CD8-positive, alpha-beta memory T cell (primary cell): ENCODE measurements at places on chromosomes 3 and 15.

- no peak for DNase-seq
Measured at GRCh38 chr15:88127432-88127790, 129.1 kb downstream of the NTRK3 start.

DNA sequence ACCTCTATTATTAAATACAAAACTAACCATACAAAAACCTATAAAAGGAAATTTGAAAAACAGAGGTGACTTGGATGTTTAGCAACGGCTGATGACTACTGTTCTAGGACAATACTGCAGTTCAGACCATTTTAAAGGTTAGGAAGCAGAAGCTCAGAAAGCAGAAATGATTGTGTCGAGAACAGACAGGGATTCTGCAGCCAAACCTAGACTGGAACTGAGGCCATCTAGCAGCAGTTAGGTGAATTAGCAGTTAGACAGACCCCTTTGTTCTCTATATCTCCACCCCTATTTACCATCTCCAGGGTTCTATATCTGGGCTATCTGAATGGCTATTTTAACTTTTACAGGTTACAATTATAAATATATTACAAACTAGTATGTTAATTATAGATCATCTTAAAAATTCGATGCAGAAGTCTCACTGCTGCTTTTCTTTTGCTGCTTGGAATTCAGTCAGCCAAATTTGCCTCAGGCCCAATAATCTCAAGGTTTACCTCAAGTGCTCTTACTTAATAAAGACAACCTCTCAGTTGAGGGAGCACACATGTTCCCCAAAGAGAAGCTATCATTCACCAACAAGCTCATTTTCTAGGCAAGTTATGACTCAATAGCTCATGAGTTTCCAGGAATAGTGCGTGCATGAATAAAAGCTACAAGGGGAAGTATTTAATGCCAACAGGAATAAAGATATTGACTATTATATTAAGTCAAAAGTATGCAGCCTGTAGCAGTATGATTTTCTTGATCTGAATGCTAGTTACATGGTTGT lies 9.3 kb upstream of the IL1RAP start:
- DNase-seq: no peak

DNA sequence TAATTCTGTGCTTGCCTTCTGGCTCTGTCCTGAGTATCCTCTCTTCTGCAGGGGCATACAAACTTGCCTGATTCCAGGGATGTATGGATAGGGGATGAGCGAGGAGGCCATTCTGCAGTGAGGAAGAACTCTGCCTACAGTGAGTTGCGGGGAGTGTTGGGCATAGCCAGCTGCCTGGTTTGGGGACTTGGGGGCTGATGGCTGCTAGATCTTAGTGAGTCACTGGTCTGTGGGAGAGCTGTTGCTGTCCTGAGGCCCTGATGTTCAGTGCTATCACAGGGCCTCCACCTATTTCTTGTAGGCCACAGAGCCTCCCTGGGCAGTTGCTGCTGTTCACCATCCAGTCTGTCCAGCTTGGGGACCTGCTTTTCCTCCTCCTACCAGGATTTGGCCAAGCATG lies 20.3 kb downstream of the CDAN1 start:
- no peak for DNase-seq

DNA sequence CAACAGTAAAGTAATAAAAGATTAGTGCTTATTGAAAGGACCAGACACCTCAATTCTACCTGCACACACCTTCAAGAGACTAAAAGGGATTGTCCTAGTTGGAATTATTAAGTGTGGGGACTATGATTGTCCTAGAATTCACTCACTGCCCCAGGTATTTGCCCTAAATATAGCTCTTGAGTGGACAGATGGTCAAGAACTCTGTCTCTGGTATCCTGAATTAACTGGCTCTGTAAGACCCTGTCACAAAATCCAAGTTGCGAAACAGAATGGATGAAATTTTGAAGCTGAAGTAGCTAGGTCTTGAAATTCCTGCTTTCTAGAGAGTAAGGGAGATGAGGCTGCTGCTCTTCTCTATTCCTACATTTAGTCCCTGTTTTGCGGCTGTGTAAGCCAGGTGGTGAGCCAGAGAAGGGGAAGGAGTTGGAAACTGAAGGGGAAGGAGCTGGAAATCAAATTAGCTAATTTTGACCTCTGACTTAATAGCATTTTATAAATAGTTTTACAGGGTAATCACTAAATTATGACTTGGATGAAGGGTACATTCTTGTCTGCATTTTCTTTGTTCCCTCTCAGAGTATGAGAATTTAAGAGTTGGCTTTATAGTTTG lies 34.5 kb downstream of the KBTBD12 start:
- DNase-seq: no peak

DNA sequence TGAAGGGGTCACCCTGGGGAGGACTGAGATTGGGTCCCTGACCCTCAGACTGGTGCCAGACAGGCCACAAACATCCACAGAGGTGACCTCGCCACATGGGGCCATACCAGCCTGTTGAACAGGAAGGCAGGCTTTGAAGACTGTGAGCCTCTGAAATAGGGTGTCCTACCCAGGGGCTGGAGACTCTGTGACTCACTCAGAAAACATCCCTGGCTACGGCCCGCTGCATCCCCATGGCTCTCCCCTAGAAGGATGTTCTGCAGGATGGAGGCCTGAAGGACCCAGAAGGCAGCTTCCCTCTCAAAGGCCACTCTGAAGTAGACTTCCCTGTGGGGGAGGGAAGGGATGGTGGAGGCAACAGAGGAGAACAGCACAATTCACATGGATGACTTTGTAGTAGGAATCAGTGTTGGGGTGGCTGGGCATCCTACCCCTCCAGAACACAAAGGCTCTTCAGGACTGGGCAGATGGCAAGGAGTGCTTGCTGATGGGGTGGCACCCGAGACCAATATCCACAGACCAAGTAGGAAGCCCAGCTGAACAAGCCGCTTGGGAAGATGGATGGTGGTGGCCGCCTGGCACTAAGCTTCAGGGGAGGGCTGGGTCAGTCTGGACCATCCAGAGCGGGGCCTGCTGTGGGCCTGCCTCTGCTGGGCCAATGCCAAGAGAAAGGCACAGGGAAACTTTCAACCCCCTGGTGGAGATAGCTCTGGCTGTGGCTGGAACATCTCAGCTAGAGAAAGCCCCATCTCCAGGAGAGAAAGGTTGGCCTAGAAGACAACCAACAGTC lies 37.6 kb upstream of the DUSP7 start:
- DNase-seq: no peak

GRCh38 chr15:41501931-41502794 lies 8.5 kb downstream of the ITPKA start:
- DNase-seq: no peak

DNA sequence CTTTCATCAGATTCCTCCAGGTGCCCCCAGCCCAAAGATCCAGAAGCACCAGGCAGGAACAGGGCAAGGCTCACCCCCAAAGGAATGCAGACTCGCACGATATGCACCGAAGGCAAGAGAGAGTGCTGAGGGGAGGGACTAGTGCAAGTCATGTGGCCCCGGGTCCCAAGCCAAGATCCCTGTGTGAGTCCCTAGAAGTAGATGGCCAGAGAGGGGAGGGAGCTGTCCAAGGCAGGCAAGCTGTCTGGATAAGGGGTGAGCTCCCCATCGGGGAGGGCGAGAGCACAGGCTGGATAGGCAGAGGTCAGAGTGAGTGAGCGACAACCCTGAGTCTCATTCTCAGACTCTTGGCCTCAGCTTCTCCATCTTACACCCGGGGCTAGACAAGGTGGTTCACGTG lies 171.5 kb upstream of the LINGO1 start:
- DNase-seq: no peak

- no peak for DNase-seq
Measured at GRCh38 chr3:42934111-42934510, 28.2 kb downstream of the ZNF662 start.

DNA sequence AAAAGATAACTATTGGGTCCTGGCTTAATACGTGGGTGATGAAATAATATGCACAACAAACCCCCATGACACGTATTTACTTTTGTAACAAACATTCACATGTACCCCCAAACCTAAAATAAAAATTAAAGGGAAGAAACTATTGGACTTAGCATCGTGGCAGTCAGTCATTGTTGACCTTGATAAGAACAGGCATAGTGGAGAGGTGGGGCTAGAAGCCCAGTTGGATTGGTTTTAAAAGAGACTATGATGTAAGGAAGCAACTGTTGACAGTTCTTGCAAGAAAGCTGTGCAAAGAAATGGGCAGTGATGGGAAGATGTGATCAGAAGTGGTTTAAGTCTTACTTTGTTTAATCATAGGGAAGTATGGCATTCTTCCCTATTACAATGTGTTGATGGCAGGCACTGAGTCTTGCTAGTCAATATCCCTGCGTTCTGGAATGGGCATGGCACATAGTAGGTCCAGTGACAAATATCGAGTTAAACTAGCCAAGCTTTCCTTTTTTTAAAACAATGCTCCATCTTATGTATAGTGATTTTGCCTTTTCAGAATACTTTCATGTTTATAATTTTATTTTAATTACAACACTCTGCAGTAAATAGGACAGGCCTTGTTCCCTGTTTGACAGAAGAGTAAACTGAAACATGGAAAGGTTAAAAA lies 37.9 kb downstream of the CAPN7 start:
- no peak for DNase-seq

DNA sequence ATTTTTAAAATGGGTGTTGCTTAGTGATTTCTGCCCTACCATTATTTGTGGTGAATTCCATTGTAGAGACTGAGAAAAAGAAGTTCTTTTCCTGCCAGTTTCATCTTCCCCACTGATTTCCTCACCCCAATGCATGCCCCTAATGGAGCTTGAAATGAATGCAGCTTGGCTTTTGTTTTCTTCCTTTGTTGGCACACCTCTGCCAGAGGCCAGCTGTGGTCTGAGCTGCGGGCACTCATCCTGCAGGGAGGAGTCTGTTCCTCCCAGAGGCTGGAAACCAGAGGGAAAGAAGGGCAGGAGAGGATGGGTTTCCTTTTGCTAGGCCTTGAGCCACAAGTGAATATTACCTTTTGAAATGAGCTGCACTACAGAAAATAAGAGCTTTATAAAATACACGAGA lies 9.3 kb upstream of the ST8SIA2 start:
- DNase-seq: no peak

DNA sequence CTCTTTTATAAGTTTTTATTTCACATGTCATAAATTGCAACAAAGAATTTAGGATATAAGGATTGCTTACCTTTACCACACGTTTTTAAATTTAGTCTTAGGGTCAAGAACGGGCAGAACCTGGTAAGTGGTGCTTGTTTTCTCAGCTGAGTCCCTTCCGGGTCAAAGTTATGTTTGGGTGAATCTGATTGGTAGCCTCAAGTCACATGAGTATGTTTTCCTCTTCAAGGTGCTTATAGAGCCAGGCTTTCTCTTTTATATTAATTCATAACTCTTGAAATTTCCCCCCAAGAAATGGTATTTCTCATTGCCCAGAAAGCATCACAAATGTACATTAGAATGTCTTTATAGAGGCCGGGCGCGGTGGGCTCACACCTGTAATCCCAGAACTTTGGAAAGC lies 415.7 kb upstream of the ROBO2 start:
- DNase-seq: no peak

DNA sequence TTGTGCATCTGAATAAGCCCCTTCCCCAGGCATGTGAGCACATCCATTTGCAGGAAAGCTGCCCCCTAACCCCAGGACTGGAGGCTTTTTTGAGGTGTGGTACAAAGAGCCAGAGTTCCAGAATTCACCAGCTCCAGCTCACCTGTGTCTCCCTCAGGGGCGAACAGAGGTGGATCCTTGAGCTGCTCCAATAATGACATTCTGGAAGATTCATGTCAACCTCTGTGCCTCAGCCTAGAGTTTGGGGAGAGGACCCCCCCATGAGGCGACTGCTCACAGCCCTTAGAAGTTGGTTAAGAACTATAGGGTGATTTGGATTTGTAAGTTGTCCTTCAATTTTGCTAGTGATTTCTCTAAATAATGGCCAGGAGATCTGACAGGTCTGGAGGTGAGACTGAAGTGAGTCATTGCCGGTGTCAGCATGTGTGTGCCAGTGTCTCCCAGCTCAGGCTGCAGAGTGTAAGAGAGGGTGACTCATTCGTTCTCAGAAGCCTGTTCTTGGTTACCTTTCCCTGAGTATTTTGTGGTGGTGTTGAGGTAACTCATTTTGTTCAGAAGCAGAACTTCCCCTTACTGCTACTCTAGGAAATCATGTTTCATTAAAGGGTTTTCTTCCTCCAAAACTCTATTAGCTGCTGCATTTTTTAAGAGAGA lies 136.9 kb upstream of the TOPAZ1 start:
- DNase-seq: no peak

GRCh38 chr3:124007186-124007585 lies 15.3 kb upstream of the ROPN1 start:
- DNase-seq: no peak

GRCh38 chr3:81003817-81004216 lies 757.6 kb downstream of the GBE1 start:
- no peak for DNase-seq

DNA sequence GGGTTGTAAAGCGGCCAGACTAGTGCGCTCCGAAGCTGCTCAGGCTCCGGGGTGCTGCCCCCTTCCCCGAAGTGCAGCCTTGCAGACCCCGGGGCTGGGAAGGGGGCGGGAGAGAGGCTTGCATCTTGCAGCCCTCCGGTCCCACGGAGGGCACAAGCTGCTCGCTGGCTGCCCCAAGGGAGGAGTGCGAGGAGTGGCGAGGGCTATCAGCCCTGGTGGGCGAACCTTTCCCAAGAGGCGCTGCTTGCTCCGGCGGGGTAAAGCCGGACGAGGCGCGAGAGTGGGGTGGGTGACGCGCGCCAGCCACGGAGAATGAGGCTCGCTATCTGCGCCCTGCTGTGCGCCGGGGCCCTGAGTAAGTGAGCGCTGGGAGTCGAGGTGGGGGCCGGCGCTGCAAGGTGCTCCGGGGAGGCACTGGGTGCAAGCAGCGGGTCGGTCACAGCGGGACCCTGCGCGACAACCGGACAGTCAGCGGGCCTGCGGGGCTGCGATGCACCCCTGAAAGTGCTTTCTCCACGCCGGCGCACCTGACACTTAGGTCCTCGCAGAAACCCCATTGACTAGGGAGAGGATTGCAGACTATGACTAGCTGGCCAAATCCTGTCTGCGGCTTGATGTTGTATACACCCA lies 12.7 kb upstream of the TOPBP1 start:
- DNase-seq: no peak

GRCh38 chr3:40262331-40262730 lies 47.2 kb upstream of the EIF1B start:
- no peak for DNase-seq

- no peak for DNase-seq
Measured at GRCh38 chr3:171175741-171176234, 149.3 kb upstream of the SLC2A2 start.

- no peak for DNase-seq
Measured at GRCh38 chr3:153469162-153469561, 307.1 kb downstream of the RAP2B start.

DNA sequence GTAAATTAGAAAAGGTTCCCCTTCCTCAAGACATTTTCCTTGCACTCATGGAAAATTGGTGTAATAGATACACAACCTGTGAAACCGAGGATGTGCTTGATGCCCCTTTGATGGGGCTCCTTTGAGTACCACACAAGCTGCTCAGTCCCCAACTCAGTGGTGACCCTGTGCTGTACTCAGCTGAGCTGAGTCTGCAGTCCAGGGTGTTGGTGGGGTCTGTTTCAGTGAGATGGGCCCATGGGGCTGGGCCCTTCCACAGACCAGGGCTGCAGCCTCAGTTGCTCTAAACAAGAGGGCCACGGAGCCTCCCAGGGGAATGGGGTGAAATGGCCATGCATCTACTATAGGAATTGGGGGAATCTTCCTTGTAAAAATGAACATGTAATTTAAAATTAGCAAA lies 39.3 kb downstream of the KY start:
- DNase-seq: no peak
